ENCODE measurements at places on chromosomes 3 and 15.

DNA sequence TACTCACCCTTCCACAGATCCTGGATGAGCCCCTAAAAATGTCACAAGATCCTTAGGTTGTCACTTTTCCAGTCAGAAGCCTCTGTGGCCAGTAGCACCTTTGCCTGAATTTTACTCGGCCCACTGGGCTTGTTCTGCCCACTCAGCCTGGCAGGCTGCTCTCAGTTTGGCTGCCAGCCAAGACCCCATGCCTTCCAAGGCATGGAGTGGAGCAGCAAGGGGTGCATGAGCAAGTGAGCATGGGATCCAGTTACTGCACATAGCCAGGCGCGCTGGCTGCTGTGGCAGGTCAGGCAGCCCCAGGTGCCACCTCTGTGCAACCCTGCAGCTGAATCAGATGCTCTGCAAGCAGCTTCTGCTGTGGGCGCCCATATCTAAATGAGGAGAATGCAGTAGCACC, 79.3 kb downstream of the CGGBP1 start:
- no peak for DNase-seq

GRCh38 chr3:50139718-50140423, 15.3 kb upstream of the SEMA3F start:
- no peak for DNase-seq

GRCh38 chr3:23540600-23540999, 265.2 kb upstream of the UBE2E1 start:
- DNase-seq = no peak

GRCh38 chr3:174438501-174439145, 420.5 kb upstream of the NAALADL2 start:
- no peak for DNase-seq

DNA sequence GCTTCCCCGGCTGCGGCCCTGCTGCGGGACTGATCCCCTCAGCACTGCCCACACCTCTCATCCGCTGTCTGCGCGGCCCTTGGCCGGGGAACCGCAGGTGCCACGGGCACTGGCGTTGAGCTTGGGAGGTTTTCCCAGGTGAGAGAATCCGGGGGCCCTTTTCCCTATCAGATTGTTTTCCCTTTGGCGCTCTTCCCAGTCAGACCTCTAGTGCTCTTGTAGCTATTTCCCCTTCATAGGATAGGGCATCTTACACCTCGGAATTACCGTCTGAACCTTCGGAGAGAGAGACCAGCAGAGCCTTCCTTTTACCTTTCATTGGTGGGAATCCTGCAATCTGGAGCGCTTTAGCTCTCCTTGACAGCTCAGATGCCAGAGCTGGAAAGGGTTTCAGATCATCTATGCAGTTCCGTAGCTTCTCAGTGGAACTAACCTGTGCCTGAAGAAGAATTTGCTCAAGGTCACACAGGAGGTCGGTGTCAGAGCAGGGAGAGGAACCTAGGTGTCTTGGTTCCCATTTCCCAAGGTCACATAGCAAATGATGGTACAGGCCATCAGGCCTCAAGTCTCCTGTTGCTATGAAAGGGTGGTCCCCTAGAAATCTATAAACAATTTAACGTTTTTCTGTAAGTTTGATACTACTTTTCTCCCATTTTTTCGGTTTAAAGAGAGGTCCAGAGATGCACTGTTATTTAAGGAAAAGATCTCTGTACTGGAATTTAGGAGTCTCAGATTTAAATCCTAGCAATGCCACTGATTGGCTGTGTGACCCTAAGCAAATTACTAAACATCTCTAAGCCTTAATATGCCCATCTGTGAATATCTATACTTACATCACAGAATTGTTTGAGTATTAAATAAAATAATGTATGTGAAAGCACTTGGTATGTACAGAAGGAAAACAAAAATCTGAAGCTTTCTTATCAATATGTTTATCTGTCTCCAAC, 916 bp downstream of the IDH3A start:
- no peak for DNase-seq

GRCh38 chr3:24318677-24319287, 175.9 kb downstream of the THRB start:
- no peak for DNase-seq

DNA sequence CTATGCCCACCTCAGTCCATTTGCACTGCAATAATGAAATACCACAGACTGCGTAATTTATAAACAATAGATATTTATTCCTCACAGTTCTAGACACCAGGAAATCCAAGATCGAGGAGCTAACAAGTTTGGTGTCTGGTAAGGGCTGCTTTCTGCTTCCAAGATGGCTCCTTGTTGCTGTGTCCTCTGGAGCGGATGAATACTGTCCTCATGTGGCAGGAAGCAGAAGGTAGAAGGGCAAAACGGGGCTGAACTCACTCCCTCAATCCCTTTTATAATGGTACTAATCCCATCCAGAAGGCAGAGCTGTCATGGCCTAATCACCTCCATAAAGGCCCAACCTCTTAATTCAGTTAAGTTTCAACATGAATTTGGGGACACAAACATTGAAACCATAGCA, 75.3 kb downstream of the P2RY1 start:
- no peak for DNase-seq

GRCh38 chr15:60682615-60683014, 203.7 kb upstream of the ICE2 start:
- no peak for DNase-seq

GRCh38 chr3:12120374-12121140, 38.2 kb downstream of the TIMP4 start:
- DNase-seq = no peak

- no peak for DNase-seq
These were observed 4.7 kb downstream of the MRPS11 start for GRCh38 chr15:88472225-88472624.

- DNase-seq = no peak
These were observed 161.7 kb downstream of the MBNL1 start for GRCh38 chr3:152430223-152431002.

DNA sequence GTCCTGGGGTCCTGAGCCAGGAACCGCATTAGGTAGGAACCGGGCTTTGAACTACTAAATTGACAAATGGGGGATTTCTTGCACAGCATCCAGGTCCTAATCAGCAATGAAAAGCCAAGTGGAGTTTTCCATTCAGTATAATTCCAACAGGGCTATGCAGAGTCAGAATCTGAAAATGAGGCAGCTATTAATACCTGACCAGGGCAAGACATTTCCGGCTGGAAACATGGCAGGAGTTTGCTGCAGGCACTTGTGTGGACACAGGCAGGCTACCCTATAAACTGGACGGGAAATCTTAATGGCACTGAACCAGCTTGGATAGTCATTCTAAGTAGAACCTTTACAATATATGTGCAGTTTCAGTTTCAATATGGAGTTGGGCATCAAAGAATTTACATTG, 553.1 kb downstream of the FGF12 start:
- DNase-seq = no peak

DNA sequence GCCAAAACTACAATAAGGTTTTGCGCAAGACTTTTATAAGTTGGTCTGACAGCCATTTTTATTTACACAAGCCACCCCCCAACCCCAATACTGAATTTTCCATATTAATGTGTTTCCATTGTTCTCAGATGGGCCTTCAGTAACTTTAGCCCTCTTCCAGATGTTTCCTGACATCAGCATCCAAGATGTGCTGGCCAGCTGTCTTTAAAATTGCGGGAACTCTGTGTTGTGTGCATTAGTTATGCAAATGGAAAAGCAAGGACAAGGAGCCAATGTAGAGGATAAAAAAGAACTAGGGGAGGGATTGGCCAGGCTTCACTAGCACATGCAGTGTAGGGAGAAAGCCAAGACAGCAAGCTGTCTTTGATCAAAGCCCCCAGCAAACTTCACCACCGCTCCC, 45.4 kb downstream of the COMMD2 start:
- DNase-seq = no peak

DNA sequence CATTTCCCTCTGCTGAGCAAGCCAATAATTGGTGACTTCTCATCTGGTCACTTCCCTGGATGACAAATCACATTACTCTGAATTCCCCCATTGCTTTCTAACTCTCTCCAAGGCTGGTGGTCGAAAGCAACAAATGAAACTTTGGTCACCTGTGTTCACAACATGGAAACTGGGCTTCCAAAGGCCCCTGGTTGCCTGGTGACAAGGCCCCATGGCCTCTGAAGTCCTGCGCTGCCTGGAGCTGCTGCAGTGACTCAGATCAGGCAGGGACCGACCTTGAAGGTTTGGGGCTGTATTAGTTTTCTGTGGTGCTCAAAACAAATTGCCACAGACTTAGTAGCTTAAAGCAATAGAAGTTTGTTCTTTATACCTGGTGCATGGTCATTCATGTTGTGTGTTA, 345.3 kb downstream of the WDR72 start:
- no peak for DNase-seq

GRCh38 chr3:35291471-35292236, 347.7 kb upstream of the ARPP21 start:
- no peak for DNase-seq

DNA sequence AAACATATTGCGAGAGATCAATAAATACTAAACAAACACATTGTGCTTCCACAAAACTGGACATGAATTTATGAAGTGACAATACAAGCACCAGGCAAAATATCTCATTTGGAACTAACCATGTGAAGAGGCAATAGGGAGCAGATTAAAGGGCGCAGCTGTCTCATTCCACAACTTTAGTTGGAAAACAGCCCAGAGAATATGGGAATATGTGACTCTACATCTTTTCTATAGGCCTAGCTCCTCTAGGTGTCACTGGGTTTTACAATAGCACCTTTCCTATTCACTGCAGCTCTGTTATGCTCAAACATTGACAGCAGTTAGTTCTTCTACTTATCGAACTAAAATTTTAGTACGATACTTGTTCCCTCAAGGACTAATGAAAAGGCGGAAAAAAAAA, 866.3 kb upstream of the GBE1 start:
- no peak for DNase-seq

DNA sequence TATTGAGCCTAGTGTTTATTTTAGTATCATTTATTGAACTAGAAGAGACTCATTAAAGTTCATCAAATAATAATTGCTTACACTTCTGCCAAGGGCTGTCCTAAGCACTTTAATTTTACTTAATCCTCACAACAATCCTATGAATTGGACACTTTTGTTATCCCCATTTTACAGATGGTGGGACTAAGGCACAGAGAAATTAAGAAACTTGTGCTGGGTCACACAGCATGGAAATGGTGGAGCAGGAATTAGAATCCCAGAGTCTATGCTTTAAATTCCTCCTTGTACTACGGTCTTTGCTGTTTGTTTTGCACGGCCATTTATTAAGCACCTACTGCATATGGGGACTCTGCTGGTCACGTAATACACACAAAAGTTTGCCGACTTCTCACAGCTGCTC, 7.9 kb downstream of the ATP2B2 start:
- DNase-seq = no peak

DNA sequence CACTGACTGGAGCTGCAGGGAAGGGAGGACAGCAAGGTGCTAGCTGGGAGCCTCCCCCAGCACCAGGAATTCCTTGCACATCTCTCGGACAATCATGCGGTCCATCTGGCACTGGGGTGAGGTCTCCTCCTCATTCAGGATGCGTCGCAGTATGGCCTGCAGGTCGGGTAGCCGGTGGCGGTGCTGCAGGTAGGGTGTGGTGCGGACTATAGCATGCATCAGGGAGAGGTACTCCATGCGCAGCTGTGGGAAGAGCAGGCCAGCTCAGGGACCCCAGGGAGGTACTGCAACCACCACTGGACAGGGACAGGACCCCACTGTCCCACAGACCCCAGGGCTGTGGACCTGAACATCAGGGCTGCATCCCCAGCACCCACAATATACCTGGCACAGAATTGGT, 11.2 kb downstream of the NCKIPSD start:
- DNase-seq = no peak

DNA sequence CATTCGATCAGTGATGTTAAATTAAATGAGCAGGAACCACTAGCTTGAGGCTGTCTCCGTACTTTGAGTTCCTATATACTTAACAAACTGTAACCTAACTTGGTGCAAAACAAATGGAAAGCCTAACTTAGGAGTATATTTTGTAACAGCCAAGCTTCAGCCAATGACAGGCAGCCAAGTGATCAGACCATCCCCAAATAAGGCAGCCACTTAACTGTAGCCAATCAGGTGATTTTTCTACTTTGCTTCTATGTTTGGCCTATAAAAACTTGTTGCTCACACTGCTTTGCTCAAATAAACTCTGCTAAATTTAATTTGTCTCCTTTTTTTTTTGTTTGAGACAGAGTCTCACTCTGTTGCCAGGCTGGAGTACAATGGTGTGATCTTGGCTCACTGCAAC, 19.3 kb upstream of the ZNF770 start:
- DNase-seq = no peak

DNA sequence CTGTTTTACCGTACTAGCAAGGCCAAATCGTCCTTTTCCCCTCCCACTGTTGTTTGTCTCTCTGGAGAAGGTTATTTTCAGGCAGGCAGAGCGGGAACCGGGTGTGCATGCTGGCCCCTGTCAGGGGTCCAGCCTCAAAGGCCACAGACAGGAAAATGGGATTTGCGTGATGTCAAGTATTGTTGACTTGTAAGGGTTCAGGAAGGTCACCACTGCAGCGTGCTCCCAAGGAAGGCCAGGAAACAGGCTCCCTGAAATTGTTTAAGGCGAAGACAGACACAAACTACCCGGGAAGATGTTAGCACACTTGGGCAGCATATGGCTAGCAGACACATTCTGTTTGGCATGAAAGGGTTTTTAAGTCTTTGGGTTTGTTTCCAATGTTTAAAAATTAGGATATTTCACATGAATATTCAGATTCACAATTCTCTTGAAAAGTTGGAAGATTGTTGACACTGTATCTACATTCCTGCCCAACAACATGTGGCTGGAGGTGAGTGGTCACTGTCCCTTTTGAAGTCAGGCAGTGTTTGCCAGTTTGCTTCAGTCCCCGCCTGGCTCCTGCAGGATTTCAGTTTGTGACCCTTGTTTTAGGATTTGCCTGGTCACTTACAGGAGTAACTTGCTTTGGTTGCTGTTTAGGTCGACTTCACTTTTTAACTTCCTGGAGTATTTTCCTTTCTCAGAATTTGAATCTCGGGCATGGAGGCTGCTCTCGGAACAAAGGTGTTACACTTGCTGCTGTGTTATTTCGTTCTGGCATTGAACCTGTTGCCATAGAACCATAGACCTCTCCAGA, 90.4 kb downstream of the BDH1 start:
- DNase-seq = no peak

DNA sequence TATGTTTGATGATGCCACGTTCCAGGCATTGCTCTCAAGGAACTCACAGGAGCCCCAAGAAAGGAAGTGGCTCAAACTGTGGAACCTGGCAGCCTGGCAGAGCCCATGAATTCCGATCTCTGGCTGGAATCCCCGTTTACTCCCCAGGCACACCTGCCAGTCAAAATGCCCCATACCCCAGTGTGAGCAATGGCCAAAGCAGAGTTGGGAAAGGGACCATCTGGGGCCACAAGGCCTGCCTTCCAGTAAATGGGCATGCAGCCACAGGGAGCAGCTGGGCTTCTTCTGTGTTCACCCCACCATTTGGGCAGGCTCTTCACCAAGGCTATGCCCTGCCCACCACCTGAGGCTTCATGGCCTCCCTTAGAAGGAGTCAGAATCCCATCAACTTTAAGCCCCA, 257.0 kb upstream of the GOLGA6L4 start:
- DNase-seq = no peak

GRCh38 chr15:48373821-48374451, 42.7 kb downstream of the DUT start:
- DNase-seq = no peak

- no peak for DNase-seq
These were observed 15.7 kb upstream of the DYNC1LI1 start for GRCh38 chr3:32586356-32586755.

GRCh38 chr3:149765762-149766334, 13.6 kb upstream of the COMMD2 start:
- DNase-seq = no peak

- DNase-seq = no peak
These were observed 437.0 kb upstream of the PPP2R3A start for GRCh38 chr3:135528413-135529015.

Measured in transverse colon (tissue), 4 donors.